Stomach (tissue), 19 donors: ENCODE measurements at places on chromosomes 12 and 14. TPM values are rescaled to one million over a fixed set of nuclear protein-coding genes. Genes with fewer than 3 reads are reported as not detected.

The PLEKHH1 gene
- polyA plus RNA-seq: 8.8 TPM

- H3K4me3 ChIP-seq: no peak overlapping the region
- no peaks in the 10 kb centered on the region for H3K27me3 ChIP-seq
- no peak overlapping the region for H3K27ac ChIP-seq
- peak; percentile 76 for DNase-seq
- H3K36me3 ChIP-seq: no peaks in the 10 kb centered on the region
Observed at GRCh38 chr14:23447361-23448350, 12.2 kb upstream of the MYH7 start.

GRCh38 chr12:77998236-77998786 is 167.6 kb downstream of the NAV3 start:
- H3K36me3 ChIP-seq: no peaks in the 10 kb centered on the region
- H3K27ac ChIP-seq: no peak overlapping the region
- no peaks in the 10 kb centered on the region for H3K4me1 ChIP-seq
- no peak for DNase-seq

- no peaks in the 10 kb centered on the region for H3K36me3 ChIP-seq
- H3K27me3 ChIP-seq: peaks cover 2% of the 10 kb centered on the region
- no peak overlapping the region for H3K27ac ChIP-seq
Observed at GRCh38 chr14:71960494-71961353, 28.5 kb downstream of the RGS6 start.

DNA sequence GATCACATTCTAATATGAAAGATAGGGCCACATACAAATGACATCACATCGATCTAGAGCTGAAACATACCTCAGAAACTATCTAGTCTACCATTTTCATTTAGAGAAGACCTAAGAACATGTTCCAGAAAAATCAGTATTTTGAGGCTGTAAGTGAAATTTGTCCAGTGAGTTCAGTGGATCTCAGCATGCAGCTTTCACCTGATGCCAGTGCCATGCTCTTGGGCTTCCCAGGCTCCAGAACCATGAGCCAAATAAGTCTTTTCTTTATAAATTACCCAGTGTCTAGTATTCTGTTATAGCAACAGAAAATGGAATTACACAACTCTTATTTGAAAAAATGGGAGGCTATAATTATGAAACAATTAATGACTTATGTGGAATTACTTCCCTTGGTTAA is 9.0 kb downstream of the CHPT1 start:
- no peak overlapping the region for H3K27ac ChIP-seq
- H3K36me3 ChIP-seq: no peaks in the 10 kb centered on the region
- H3K27me3 ChIP-seq: no peaks in the 10 kb centered on the region
- no peak for DNase-seq
- no peak overlapping the region for H3K4me3 ChIP-seq

DNA sequence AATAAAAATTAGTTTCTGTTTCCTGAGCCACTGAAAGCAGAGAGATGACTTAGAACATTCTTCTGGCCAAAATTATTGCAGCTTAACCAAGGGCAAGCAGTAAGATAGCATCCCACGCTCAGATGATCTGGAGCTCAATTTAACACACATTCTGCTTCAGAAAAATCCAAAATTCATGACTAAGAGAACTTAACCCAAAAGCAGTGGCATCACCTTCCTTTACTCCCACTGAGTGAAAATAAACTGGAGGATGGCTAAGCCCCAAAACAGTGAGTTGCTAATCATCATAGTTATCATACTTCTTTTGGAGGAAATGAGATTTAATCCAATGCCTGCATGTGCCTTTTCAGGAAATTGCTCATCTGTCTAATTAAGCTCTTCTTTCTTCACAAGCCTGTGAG is 195.4 kb downstream of the DUSP6 start:
- H3K36me3 ChIP-seq: no peaks in the 10 kb centered on the region
- DNase-seq: no peak
- H3K4me3 ChIP-seq: no peak overlapping the region

- no peaks in the 10 kb centered on the region for H3K36me3 ChIP-seq
- no peak overlapping the region for H3K27ac ChIP-seq
- peaks cover 7% of the 10 kb centered on the region for H3K4me1 ChIP-seq
Observed at GRCh38 chr12:24554612-24555295, 394.1 kb downstream of the BCAT1 start.

DNA sequence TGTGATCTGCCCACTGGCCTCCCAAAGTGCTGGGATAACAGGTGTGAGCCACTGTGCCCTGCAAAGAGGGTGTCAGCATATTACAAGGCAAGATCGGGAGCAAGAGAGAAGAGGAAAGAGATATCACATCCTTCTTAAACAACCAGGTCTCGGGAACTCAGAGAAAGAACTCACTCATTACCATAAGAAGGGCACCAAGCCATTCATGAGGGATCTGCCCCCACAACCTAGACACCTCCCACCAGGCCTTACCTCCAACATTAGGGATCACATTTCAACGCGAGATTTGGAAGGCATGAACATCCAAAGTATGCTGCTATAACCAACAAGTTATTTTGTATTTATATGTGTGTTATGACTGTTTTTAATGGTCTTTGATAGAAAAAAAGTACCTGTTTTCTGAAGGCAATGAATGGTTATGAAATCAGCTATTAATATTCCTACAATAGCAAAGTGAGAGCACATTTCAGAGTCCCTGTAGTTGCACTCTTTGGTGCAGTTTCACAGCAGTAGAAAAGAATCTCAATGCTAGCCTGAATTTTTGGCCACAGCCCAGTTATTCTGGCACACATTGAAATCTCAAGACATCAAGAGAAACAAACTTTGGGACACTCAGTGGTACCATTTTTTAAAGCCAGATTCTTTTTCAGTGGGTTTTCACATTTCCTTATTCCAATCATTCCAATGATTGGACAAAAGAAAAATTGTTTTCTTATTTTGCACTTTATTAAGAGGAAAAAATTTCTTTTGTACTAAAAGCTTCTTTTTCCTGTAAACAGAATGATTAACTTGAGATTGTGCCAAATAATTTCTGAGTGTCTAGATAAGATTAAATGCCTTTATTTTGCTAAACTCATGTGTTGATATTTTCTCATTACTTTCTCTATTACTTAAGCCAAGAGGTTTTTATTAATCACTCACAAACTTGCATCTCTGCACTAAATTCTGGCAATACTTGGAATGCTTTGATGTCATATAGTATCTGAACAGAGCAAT is 582.6 kb upstream of the ATP2B1 start:
- no peaks in the 10 kb centered on the region for H3K36me3 ChIP-seq
- H3K4me3 ChIP-seq: no peak overlapping the region
- H3K27me3 ChIP-seq: no peaks in the 10 kb centered on the region
- DNase-seq: peak; percentile 27
- no peak overlapping the region for H3K27ac ChIP-seq
- no peaks in the 10 kb centered on the region for H3K4me1 ChIP-seq

GRCh38 chr12:113440947-113441782 is 19.0 kb downstream of the SDSL start:
- H3K27ac ChIP-seq: no peak overlapping the region
- no peaks in the 10 kb centered on the region for H3K36me3 ChIP-seq
- peaks cover 11% of the 10 kb centered on the region for H3K27me3 ChIP-seq
- no peak overlapping the region for H3K4me3 ChIP-seq
- H3K4me1 ChIP-seq: no peaks in the 10 kb centered on the region

DNA sequence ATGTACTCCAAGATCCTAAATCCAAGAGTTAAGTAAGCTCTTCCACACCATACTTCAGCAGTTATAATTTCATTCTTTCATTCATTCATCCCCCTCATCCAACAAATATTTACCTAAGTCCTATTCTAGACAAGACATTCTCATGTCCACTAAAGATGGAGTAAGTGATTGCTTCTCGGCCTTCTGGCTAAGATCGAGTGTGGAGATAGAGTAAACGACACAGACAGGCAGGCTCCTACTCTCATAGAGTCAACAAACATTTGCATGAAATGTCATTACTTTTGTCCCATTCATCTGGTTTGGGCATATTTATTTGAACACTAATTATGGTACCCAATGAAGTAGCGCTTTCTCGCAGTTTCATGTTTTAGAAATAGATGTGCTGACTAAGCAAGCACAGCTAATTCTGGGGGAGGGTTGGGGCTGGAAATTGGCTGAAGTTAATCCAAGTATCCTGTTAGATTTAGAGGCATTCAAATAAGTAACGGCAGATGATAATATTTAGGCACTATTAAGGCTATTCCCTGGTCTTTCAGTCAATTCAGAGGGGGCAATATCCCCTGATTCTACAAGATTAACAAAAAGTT is 176.5 kb downstream of the CEP128 start:
- H3K27ac ChIP-seq: no peak overlapping the region
- H3K4me1 ChIP-seq: no peaks in the 10 kb centered on the region

GRCh38 chr14:84152452-84152851 is 1377.5 kb upstream of the FLRT2 start:
- H3K36me3 ChIP-seq: no peaks in the 10 kb centered on the region
- no peak overlapping the region for H3K27ac ChIP-seq
- H3K4me1 ChIP-seq: no peaks in the 10 kb centered on the region
- no peak overlapping the region for H3K4me3 ChIP-seq
- DNase-seq: no peak
- no peaks in the 10 kb centered on the region for H3K27me3 ChIP-seq

The MUCL1 gene
- polyA plus RNA-seq: not detected

The COX8C gene
- not detected for polyA plus RNA-seq

The GPD1 gene
- 1.6 TPM for polyA plus RNA-seq
